ENCODE measurements at places on chromosomes 5 and 9. TPM values are rescaled to one million over a fixed set of nuclear protein-coding genes. Genes with fewer than 3 reads are reported as not detected.

WDR38 gene
- total RNA-seq = not detected

IL4 gene
- total RNA-seq = not detected

HINT1 gene
- total RNA-seq = 107 TPM

FAM163B gene
- total RNA-seq = not detected

GPR150 gene
- total RNA-seq = 0.23 TPM

PCDHGA9 gene
- total RNA-seq = 8.2 TPM

- no peaks in the 10 kb centered on the region for H3K36me3 ChIP-seq
- DNase-seq = no peak
- H3K4me3 ChIP-seq = no peak overlapping the region
- no peak overlapping the region for H3K27ac ChIP-seq
Measured at GRCh38 chr5:55758231-55758630, 20.4 kb downstream of the DDX4 start.

DNA sequence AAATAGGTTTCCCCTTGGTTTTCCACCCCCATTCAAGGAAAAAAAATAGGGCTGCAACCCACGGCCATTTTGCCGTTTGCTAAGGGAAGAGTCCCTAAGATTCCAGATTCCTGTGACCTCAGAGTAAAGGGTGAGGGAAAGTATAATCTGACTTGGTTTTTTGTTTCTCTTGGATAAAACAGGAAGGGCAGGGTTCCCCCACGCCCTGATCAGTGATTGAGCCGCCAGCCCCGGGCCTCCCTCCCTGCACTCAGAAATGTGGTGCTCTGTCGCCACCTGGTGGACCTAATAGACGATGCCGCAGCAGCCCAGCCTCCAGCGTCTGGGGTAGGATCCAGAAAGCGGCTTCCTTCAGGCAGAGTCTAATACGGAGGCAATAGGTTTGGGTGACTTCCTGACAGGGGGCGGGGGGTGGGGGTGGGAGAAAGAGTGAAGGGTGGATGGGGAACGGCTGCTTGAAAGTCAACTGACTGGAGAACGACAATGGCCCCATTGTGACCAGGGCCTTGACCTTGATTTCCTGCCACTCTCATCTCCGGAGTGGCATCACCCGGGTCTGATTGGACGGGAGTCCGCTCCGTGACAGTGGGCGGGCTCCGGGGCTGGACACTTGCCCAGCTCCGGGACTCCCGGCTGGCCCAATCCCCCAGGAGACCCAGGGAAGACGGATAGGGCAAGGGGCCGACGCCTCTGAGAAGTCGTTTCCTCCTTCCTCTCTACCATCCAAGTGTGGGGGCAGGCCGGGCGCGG lies 17.8 kb upstream of the CYSTM1 start:
- DNase-seq = peak; percentile 91
- no peak overlapping the region for H3K27ac ChIP-seq
- H3K36me3 ChIP-seq = no peaks in the 10 kb centered on the region
- H3K4me3 ChIP-seq = no peak overlapping the region
- H3K27me3 ChIP-seq = no peaks in the 10 kb centered on the region
- no peaks in the 10 kb centered on the region for H3K4me1 ChIP-seq

GRCh38 chr9:79896390-79896980 lies 324.7 kb downstream of the TLE4 start:
- H3K27ac ChIP-seq = no peak overlapping the region
- no peak for DNase-seq
- no peaks in the 10 kb centered on the region for H3K4me1 ChIP-seq
- H3K27me3 ChIP-seq = no peaks in the 10 kb centered on the region
- H3K36me3 ChIP-seq = no peaks in the 10 kb centered on the region
- no peak overlapping the region for H3K4me3 ChIP-seq

DNA sequence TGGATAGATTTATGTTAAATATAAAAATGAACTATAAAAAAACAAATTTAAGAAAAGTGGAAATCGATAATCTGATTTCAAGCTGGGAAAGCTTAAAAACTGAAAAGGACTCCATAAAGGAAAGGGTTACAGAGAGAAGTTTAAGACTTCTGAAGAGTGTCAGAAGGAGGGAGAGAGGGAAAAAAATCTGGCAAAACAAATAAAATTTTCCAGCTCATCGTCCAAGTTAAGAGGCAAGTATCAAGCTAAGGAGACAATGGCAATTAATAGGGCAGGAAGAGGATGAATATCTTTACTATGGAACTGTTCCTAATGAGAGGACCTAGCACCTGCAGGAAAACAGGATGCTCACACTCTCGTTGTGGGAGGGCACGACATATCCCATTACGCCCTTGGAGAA lies 20.5 kb upstream of the HEXB start:
- H3K36me3 ChIP-seq = no peaks in the 10 kb centered on the region
- H3K4me1 ChIP-seq = no peaks in the 10 kb centered on the region
- no peaks in the 10 kb centered on the region for H3K27me3 ChIP-seq

DNA sequence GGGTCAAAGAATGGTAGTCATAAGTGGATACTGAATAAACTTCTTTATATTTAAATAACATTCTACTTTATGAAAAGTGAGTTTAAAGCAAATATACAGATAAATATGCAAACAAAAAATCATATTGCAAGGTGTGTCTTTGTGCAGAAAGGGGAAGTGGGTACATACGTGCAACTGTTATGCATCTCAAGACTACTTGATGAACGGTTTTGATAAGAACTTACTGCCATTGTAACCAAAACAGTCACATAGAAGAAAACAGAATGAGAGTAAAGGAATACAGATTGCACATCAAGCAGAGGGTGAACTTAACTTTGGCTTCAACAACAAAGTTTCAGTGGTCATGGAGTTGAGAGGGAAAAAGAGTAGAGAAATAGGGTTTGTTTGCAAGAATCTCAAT lies 9.9 kb downstream of the CAMK4 start:
- H3K4me1 ChIP-seq = no peaks in the 10 kb centered on the region
- no peak overlapping the region for H3K27ac ChIP-seq
- H3K36me3 ChIP-seq = no peaks in the 10 kb centered on the region
- no peak for DNase-seq

GRCh38 chr9:97934321-97935115 lies 3.5 kb downstream of the HEMGN start:
- no peaks in the 10 kb centered on the region for H3K27me3 ChIP-seq
- H3K36me3 ChIP-seq = no peaks in the 10 kb centered on the region
- no peak for DNase-seq
- no peak overlapping the region for H3K4me3 ChIP-seq

GRCh38 chr9:116504893-116505480 lies 182.1 kb upstream of the TRIM32 start:
- no peaks in the 10 kb centered on the region for H3K4me1 ChIP-seq
- H3K27me3 ChIP-seq = no peaks in the 10 kb centered on the region

GRCh38 chr5:55636683-55637082 lies 75.4 kb downstream of the SLC38A9 start:
- no peak overlapping the region for H3K4me3 ChIP-seq
- peaks cover 2% of the 10 kb centered on the region for H3K4me1 ChIP-seq

GRCh38 chr5:1652873-1653697 lies 129.3 kb upstream of the LPCAT1 start:
- peak; percentile 47 for DNase-seq
- H3K27ac ChIP-seq = no peak overlapping the region
- H3K4me1 ChIP-seq = no peaks in the 10 kb centered on the region
- no peaks in the 10 kb centered on the region for H3K27me3 ChIP-seq
- no peak overlapping the region for H3K4me3 ChIP-seq
